Activated naive CD8-positive, alpha-beta T cell treated with anti-CD3 and anti-CD28 coated beads, Interleukin-2, amount 50 U/mL, for 24 hours (primary cell): ENCODE measurements at places on chromosomes 5 and 9.

- DNase-seq: no peak
These were observed 9.5 kb upstream of the ADGRD2 start for GRCh38 chr9:124440786-124441185.

DNA sequence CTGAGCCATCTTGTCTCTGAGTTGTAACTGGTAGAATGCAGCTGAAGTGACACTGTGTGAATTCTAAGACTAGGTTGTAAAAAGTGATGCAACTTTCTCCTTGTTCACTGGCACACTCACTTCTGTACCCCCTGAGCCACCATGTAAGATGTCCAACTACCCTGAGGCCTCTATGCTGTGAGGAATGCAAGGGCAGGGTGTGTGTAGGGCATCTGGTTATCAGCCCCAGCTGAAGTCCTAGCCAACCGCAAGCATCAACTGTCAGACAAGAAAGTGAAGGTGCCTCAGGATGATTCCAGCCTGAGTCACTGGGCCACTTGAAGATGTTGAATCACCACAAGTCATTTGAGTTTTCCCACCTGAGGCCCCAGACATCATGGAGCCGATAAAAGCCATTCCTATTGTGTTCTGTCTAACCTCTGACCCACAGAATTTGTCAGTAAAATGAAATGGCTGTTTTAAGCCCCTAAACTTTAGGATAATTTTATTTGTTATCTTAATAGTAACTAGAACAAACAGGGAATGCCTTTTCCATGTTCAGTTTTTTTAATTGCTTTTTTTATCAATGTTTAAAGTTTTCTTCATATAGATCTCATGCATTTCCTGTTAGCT, 18.7 kb upstream of the RHOBTB3 start:
- DNase-seq: peak; percentile 37

DNA sequence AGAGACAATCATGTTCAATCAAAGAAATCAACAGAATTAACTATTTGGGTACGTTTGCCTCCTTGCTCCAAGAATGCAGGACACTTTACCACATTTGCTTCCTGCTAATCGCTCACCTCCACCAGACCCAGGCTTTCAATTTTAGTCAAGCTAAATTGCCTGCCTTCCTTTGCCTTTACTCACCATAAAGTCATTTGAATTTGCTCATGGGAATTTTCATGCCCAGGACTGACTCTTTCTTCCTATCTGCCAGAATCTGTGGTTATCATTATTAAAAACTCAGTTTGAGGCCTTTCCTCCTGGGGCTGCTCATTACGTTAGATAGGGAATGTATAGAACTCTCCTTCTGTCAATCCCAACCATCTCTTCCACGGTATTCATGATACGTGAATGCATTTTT, 1935.3 kb upstream of the WWC1 start:
- no peak for DNase-seq

DNA sequence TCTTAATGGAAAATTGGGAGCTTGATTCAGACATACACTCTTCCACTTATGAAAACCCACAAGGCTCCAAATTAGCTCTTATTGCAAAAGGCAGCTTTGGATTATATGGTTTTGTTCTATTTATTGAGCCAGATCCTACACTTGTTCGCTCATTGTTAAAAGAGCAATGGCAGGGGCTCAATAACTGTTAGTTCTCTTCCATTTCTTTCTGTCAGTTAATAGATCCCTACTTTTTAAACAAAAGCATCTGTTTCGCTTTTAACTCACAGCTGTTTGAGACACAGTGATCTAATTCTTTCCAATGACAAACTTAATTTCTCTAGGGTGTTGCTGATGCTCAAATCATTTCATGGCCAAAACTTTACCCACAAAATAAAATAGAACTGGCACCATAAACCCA, 11.7 kb downstream of the C5 start:
- no peak for DNase-seq

DNA sequence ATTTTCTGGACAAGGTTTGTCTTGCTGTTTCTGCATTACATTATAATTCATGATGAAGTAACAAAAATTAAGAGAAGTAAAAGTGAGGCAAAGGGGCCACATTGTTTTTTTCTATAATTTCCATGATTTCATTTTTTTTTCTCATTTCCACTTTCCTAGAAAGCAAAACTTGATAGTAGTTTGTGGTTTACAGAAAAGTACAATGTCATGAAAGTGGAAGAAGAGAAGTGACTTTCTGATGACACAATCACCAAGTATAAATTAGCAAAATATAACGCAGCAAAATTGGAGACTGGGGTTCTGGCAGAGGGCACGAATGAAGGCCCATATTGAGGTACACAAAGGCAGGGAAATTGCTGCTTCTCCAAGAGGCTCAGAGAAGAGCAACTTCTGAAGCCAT, 5.0 kb upstream of the IFNA14 start:
- DNase-seq: no peak

GRCh38 chr9:133351908-133352634, 4.1 kb downstream of the RPL7A start:
- peak; percentile 62 for DNase-seq

GRCh38 chr5:880816-881550, 11.6 kb downstream of the BRD9 start:
- DNase-seq: no peak

DNA sequence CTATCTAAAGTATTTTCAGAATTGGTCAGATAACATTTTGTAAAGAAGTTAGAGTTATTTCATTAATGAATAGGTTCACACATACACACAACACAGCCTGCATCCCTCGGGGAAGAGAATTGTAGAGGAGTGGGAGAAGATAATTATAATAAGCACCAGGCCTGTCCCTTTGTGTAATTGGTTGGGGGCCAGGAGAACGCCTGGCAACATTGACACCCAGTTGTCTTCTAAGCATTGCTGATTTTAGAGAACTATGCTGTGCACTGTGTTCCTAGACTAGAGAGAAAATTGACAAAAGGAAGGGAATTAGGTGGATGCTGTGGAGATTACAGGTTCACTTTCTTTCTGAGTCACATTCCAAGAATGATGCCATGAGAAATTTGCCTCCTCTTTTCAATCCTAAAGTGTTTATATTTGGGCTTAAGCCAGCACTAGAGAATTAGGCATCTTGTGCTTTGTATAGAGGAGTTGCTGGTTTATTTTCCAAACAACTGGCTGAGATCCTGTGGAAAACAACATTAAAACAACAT, 247.6 kb downstream of the COX7C start:
- DNase-seq: no peak

DNA sequence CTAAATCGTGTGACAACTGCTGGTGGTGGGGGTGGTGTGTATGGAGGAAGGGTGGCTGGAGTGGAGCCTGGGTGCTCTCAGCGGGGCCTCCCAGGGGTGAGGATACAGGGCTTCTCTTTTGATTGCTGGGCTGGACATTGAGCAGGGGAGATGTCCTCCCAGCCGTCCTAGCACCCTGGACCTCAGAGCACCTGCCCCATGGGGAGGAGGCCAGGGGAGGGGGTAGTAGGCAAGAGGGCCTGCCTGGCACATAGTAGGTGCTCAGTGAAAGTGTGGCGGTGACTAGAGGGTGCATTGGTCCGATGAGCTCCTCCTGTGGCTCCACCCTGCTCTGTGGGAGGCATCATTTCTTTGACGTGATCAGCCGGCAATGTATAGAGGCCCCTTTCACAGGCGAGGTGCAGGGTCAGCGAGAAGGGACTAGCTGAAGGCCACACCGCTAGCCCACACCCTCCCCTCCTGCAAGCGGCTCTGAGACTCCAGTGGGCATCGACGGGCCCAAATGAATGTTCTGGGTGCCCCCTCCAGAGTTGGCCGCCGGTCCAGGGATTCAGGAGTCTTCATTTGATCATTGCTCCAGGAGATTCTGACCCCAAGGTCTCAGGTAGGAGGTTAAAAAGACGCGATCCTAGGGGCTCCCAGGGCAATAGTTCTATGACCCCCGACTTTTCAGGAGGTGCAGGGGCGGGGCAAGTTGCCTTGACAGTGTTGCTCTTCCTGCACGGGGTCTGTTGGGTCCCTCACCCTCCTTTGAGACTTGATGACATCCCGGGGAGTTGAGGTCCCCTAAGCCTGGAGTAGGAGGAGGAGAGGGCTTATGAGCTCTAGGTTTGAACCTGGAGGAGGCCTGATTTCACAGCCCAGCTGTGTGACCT, 255.5 kb downstream of the PBX3 start:
- no peak for DNase-seq

DNA sequence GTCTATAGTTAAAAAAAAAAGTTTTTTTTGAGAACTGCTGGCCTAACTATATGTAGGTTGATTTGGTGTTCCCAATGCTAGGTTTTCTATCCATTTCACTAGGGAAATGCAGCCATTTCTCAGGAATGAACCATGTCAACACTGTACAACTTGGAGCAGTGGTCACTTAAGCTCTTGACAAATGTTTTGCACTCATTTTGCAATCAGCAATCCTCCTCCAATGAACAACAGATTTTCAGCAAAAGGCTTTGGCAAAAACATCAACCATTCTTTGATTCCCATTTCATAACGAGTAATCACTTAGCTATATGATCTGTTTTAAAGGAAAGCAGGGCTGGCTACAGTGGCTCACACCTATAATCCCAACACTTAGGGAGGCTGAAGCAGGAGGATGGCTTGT, 17.9 kb downstream of the STRBP start:
- DNase-seq: no peak

GRCh38 chr5:149682532-149683075, 47.5 kb upstream of the PPARGC1B start:
- no peak for DNase-seq

DNA sequence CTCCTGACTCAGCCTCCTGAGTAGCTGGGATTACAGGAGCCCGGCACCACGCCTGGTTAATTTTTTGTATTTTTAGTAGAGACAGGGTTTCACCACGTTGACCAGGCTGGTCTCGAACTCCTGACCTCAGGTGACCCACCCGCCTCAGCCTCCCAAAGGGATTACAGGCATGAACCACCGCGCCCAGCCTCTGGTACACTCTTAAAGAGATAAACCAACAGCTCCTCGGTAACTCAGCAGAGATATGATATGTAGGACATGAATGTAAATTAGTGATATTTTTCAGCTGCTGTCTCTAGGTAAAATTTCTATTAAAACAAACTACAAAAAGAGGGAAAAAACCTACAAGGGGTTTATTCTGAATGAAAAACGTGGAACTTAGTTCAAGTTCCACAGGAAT, 42.8 kb upstream of the HK3 start:
- no peak for DNase-seq

DNA sequence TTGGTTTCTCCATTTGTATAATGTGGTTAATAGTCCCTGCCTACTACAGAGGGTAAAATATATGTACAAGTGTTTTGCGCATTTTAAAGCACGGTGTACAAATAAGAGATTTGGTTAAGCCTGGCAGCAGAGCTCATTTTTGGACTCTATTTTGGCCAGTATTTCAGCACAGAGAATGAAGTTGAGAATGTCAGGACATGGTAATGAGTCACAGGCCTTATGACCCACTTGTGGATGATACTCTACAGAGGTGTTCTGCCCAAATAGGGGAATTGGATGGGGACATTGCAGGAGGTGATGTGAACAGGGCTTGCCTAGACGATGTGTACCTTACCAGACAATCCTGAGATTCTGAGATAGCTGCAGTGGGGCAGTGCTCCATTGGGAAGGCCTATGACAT, 50.6 kb downstream of the MELK start:
- no peak for DNase-seq

GRCh38 chr5:155987265-155987810, 339.6 kb upstream of the SGCD start:
- no peak for DNase-seq

DNA sequence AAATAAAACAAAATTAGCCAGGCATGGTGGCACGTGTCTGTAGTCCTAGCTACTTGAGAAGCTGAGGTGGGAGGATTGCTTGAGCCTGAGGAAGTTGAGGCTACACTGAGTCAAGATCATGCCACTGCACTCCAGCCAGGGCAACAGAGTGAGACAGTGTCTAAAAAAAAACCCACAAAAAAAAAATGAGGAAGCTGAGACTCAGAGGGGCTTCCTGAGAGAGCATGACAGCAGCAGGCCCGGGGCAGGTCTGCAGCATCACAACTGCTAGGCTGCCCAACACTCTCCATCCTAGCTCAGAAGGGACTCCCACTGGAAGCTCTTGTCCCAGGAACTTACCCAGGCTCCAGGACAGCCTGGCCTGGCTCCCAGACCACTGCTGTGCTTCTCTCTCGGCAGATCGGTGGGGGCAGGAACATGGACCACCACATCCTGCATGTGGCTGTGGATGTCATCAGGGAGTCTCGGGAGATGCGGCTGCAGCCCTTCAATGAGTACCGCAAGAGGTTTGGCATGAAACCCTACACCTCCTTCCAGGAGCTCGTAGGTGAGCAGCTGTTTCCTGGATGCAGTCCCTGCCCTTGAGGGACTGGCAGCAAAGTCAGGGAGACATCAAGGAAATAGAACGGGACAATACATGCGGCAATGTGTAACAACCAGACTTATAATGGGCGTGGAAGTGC, 19.1 kb downstream of the PTGS1 start:
- no peak for DNase-seq

DNA sequence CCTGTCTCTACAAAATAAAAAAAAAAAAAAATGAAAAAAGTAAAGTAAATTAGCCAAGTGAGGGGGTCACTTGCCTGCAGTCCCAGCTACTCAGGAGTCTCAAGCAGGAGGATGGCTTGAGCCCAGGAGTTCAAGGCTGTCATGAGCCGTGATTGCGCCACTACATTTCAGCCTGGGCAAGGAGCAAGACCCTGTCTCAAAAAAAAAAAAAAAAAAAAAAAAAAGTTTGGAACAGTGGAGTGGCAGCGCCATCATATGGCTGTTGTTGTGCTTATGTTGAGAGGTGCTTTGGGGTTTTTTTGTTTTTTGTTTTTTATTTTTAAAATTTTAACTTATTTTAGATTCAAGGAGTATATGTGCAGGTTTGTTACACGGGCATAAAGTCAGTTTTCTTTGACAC, 3.6 kb downstream of the BRIX1 start:
- DNase-seq: no peak

DNA sequence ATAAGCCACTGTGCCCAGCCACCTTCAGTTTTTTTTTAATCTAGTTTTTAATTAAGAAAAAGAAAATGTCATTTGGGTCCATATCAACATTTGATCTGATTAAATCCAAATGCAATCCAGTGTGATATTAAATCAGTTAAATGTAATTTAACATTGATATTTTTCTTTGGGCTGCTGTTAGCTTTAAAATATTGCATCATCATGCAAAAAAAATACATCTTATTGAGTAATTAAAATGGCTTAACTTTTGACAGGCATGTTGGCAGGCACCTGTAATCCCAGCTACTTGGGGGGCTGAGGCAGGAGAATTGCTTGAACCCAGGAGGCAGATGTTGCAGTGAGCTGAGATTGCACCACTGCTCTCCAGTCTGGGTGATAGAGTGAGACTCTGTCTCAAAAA, 22.7 kb upstream of the LRRC70 start:
- no peak for DNase-seq

- DNase-seq: no peak
These were observed 42.6 kb downstream of the CSF1R start for GRCh38 chr5:150043657-150044328.
